ENCODE measurements at places on chromosomes 7 and 10. TPM values are rescaled to one million over a fixed set of nuclear protein-coding genes. Genes with fewer than 3 reads are reported as not detected.

- DNase-seq, result no peak
Measured at GRCh38 chr7:42227936-42228591, 8.9 kb downstream of the GLI3 start.

RSBN1L gene
- 23.0 TPM for polyA plus RNA-seq

- peak; percentile 11 for DNase-seq
Measured at GRCh38 chr7:27575613-27576012, 87.1 kb downstream of the HIBADH start.

DNA sequence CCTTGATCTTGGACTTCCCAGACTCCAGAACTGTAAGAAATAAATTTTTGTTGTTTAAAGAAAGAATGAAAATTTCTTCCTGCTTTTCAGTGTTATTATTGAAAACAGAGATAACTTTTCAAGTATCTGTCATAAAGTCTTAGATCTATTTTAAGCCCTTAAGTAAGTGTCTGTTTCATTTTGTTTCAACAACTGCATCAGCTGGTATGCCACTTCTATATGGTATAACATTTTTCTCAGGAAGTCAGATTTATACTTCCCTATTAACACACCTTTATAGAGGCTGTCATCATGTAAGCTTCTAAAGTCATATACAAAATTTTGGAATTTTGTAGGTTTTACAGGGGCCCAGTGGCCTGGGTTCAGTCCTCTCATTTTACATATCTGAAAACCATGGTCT lies 24.4 kb downstream of the RALA start:
- DNase-seq, result no peak

DNA sequence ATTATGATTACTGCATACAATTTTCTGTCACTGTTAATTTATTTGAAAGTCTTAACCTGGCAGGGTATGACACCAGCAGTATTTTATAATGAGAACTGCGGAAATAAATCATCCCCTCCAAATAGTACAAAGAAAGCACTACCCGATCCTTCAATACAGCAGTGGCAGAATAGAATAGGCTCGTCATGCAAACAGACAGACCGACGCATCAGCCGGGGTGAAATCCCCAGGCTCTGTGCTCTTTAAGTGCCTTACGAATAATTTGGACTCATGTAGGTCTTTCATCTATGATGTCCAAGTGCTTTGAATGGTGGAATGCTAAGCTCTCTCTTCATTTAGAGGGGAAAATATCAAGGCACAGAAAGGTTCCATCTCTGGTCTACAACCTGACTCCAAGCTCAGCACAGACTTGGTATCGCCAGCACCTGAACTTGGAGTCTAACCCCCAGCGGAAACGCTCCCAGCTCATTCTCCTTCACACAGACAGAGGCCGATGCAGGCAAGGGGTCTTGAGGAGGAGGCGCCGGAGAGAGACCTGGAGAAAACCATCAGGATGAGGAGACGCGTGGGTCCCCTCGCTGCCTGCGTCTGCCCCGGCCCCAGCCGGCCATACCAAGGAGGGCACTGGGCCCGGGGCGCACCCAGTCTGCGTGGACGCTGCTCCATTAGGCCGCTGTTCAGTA lies 568.1 kb upstream of the MKI67 start:
- no peak for DNase-seq

DNA sequence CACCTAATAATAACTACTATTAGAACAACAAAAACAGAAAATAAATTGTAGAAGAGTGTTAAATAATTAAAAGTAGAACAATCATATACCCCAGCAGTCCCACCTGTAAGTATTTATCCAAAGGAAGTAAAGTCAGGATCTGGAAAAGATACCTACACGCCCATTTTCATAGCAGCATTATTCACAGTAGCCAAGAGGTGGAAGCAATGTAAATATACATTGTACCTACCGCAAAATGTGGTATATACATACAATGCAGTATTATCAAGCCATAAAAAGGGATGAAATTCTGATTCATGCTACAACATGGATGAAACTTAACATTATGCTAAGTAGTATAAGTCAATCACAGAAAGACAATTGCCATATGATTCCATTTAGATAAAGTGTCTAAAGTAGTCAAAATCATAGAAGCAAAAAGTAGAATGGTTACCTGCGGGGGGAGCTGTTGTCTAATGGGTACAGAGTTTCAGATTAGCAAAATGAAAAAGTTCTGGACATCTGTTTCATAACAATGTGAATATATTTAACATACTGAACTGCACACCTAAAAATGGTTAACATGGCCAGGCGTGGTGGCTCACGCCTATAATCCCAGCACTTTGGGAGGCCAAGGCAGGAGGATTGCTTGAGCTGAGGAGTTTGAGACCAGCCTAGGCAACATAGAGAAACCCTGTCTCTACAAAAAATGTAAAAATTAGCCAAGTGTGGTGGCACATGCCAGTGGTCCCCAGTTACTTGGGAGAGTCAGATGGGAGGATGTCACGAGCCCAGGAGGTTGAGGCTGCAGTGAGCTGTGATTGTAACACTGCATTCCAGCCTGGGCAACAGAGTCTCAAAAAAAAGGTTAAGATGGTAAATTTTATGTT lies 6.0 kb upstream of the TMED4 start:
- DNase-seq, result peak; percentile 55

DNA sequence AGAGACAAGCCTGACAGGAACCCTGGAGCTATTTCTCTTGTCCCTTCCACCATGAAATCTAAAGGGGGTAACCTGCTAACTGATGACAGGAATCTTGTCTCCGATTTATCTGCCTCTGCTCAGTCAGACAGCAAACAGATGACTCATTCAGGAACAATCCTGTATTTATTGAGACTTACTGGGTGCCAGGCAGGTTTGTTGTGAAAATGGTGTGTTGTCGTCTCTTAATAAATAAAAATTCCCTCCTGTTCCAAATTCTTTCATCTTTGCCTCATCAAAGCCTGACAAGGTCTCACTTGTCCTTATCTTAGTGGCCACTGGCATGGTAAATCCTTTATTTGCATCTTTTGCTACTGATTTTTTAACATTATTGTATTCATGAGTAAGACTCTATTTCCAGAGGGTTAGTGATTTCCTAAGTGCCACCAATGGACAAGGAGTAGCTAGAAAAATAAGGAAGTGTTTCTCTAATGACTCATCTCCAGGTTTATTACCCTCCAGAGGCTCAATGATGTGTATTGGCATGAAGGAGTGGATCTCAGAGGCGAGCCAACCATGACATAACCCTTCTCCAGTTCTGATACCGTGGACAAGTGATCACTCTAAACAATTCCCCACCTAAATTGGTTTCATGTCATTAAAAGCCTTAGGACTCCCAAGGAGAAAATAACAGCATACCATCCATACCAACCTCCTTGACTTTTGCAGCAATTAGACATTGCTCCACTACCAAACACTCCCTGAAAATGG lies 724.0 kb downstream of the GRID1 start:
- DNase-seq, result no peak

DNA sequence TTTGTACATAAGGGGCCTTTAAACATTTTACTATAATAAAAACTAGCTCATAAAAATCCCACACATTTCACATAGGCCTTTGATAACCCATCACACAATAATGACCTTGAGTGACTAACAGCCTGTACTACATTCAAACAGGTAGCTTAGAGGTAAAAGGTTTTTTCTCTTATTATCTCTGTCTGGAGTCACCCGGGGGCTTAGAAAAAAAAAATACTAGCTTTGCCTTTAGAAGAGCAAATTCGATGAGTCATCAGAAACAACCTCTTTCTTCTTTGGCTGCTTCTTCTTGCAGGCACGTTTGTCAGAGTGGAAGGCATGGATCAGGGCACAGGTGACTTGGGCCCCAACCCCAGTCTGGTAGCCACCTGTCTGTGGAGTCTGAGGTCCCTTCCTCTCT lies 43.4 kb upstream of the ADO start:
- DNase-seq, result no peak

- DNase-seq, result no peak
Measured at GRCh38 chr10:29136411-29136810, 152.5 kb upstream of the LYZL1 start.

UCMA gene
- polyA plus RNA-seq, result 1.3 TPM
